ENCODE measurements at places on chromosomes 2 and 18.

- no peak for DNase-seq
These were observed 104.4 kb downstream of the OSBPL1A start for GRCh38 chr18:24293254-24293653.

GRCh38 chr18:49839012-49839411 lies 25.7 kb upstream of the ACAA2 start:
- no peak for DNase-seq

- no peak for DNase-seq
These were observed 166.7 kb downstream of the MCFD2 start for GRCh38 chr2:46748735-46749531.

GRCh38 chr2:160940271-160940670 lies 220.0 kb upstream of the TANK start:
- DNase-seq, result no peak

GRCh38 chr2:40511661-40512213 lies 59.8 kb upstream of the SLC8A1 start:
- peak; percentile 25 for DNase-seq

DNA sequence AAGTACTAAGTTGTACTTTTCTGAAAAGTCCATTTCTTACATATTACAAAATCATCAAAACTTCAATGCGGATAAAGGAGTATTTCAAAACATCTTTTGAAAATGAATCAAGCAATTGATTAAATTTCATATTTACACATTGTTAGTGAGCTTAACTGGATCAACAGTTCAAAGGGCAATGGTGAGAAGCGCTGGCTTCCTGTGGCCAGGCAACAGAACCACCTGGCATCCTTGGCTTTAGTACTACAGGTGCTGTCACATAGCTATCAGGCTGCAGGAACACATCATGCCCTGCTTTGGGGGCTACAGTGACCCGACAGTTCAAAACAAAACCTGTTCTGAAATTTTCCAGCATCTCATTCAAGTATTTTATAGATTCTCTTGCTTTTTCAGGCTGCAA lies 59.2 kb downstream of the SMAD2 start:
- DNase-seq, result no peak

GRCh38 chr2:146992466-146992865 lies 852.4 kb upstream of the ACVR2A start:
- DNase-seq, result no peak

DNA sequence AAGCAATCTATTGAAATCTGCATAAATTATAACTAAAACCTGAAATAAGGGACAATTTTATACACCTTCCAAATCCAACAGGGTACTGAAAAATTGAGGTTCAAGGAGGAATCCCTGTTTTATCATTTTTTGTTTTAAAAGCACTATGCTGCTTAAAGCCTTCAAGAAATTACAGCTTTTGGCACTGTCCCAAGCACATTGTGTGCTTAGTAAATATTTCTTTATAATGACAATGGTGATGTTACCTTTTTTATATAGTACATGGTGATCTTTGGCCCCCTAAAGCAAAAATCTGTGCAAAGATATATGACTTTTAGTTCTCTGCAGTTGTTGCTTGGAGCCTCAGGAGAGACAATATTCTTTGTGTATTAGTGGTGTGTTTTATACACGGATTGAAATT lies 71.6 kb upstream of the EFEMP1 start:
- no peak for DNase-seq

DNA sequence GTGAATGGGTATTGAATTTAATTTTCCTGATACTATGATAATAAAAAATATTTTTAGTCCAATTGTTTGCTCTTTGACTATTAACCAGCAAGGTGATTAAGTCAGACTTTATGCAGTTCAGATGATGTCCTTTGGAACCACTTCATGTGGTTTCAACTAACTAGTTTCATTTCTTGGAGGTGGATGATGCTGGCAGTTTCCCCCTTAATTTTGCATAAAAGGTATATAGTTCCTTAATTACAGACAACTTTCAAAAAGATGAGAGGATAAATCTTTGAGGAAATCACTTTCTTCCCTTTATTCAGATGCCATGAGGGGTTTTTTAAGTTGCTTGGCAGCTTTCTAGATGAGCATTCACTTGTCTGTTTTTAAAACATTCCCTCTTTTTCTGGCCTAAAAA lies 223.1 kb downstream of the PHLPP1 start:
- DNase-seq, result no peak

DNA sequence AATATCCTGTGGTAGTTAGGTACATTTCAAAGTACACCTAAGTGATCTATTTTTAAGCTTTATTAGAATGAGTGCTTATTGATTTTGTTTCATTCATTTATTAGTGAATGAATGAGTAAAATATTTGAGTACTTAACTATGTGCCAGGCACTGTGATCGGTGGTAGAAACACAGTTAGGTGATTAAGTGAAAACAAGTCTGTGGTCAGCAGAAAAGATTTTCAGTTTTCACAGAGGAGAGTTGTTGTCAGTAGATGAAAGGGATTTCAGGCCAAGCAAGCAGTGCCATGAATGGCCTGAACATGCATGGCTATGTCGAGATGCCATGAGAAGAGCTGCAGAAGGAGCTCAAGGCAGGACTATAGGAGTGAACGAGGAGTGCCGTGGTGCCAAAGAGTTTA lies 85.9 kb downstream of the SPTBN1 start:
- no peak for DNase-seq

GRCh38 chr18:76824145-76824676 lies 1.9 kb downstream of the ZNF236 start:
- DNase-seq, result peak; percentile 27

DNA sequence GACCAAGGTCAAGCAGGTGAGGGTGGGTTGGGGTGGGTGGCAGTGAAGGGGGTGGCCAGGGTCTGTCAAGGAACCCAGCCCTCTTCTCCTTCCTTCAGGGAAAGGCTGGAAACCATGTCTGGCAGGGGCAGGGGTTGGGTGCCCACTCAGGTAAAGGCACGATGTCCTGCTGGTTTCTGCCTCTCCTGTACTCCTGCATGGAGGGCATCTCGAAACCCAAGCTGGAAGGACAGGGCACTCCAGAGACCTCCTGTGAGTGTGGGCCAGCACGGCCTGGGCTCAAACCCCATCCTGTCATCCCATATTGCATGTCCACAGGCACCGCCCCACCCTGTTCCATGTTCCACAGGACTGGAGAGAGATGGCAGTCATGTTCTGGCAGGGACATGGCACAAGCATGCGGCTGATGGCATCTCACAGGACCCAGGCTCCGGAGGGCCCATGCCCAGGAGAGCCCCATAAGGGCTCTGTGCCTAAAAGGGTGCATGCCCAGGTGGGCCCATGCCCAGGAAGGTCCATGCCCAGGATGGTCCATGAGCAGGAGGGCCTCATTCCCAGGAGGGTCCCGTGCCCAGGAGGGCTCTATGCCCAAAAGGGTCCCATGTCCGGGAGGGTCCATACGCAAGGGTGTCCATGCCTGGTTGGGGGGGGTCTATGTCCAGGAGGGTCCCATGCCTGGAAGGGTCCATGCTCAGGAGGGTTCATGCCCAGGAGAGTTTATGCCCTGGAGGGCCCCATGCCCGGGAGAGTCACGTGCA lies 6.4 kb downstream of the GPR35 start:
- DNase-seq, result no peak

DNA sequence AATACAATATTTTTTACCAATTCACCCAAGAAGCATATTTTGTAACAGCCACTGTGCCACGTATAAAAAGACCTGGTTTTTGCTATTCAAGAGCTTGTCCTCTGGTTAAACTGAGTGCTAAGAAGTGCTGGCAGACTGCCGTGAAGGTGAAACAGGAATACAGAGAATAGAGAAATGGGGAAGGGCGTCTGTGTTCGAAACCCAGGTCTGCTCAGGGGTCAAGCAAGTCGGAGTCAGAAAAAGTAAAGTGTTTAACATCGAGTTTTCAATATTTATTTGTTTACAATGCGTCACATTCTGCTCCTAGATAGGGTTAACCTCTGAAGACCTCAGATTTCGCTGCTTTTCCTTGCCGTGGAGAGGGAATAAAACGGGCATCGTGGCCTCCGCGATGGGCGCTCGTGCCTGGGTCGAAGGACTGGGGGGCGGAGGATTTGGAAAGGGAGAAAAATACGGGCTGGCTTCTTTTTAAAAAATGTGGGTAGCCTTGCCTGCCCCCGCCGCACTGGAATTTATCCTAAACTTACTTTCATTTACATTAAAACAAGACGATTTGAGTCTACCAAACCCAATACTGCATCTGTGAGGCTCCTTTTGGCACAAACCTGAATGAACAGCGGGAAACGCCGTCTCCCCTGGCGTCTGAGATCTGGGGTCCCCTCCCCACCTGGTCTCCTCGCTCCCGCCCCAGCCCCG lies 1.1 kb upstream of the SNTG2 start:
- peak; percentile 29 for DNase-seq

DNA sequence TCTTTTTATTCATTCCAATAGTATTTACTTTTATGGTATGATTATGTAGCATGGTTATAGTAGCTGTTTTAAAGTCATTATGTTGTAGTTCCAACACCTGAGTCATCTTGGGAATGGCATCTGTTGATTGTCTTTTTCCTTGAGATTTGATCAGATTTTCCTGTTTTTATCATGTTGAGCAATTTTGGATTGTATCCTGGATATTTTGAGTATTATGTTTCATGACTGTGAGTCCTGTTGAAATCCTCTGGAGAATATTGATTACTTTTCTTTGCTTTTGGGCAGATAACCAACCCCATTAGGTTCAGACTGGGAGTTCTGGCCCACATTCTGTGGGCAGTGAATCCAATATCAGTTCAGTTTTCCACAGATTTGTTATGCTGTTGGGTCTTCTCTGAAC lies 163.2 kb upstream of the SPRED2 start:
- no peak for DNase-seq

GRCh38 chr2:27147935-27148334 lies 869 bp upstream of the TCF23 start:
- no peak for DNase-seq

DNA sequence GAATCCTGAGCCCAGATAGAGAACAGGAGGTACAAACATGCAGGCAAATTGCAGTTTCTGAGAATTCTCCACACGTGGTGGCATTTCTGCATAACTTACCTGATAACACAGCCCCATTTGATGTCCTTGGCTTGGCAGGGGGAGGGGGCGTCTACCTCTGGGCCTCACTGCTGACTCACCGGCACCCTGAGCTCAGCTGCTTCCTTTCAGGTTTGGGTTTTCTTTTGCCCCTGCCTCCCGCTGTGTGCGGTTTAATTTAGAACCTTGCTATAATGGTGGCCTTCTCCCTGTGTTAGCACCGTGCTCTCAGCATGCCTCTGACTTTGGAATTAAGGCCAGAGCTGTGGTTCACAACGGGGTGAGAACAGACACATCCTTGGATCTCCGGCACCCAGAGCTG lies 4.4 kb downstream of the CTIF start:
- peak; percentile 28 for DNase-seq

DNA sequence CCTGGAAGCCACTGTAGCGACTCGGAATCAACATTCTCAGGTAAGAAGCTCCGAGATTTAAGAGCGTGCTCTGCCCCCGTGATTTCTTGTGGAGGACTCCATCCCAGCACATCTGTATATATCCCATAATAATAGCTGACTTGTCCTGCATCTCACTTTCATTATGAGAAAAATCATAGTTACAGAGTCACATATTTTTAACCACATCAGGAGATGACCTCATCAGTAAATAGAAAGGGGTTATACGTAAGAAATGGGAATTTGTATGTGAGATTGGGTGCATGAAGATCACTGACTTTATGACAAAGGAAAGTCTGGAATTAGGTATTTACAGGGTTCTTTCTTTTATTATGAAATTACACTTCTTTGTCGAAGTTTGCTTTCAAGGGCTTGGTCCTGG lies 16.4 kb upstream of the TMEM18 start:
- DNase-seq, result no peak

DNA sequence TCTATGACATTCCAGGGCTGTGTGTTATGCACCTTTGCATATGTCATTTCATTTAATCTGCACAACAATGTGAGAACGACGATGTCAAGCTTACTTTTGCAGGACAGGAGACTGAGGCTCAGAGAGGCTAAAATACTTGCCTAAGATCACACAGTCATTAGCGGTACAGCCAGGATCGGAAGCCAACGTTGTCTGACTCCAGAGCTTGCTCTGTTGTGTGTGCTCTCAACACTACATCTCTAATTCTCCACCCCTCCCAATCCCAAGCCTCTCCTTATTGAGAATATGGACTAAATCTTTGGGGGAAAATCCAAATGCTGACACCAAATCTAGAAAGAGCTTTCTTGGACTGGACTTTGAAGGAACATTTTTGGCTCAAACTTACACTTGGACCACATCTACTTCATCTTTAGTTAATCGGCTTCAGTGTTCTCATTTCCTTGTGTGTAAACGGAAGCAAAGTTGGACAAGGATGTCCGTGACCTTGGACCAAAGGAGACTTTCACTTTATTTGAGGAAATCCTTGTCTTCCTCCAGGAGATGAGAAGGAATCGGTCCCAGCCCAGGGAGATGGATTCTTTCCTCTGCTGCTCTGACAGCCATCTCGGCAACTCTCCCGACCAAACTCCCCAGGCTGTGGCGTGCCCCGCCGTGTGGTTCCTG lies 242.4 kb downstream of the LPIN1 start:
- no peak for DNase-seq

- no peak for DNase-seq
These were observed 105.7 kb downstream of the TPO start for GRCh38 chr2:1518867-1519530.

DNA sequence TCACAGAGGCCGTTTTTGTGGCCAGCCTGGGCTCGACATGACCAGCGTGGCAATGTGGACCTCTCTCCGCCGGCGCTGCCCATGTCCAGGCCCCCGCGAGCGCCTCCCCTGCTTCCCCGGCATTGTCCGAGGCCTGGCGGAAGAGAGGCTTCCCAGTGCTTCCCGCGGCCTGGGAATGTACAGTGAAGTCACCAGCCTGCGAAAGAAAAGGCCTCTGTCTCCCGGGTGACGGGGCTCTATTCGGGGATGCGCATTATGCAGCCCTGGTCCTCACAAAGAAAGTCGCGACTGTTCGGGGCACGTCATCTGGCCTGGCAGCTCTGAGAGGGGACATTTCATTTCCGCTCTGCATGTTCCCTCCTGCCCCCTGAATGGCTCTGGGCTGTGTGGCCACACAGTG lies 109.2 kb upstream of the AGAP1 start:
- no peak for DNase-seq
